ENCODE measurements at places on chromosomes 6 and 20. TPM values are rescaled to one million over a fixed set of nuclear protein-coding genes. Genes with fewer than 3 reads are reported as not detected.

MOG gene
- not detected for total RNA-seq

DEFB132 gene
- total RNA-seq = not detected

TSHZ2 gene
- total RNA-seq = 41.7 TPM

PMEPA1 gene
- 4.0 TPM for total RNA-seq

CLPSL2 gene
- total RNA-seq = not detected

HLA-DQB2 gene
- total RNA-seq = 5.4 TPM

PPIL6 gene
- 0.91 TPM for total RNA-seq

CFB gene
- 0.64 TPM for total RNA-seq

DDX27 gene
- total RNA-seq = 105 TPM

ESR1 gene
- total RNA-seq = 4.7 TPM

SOBP gene
- not detected for total RNA-seq

PCIF1 gene
- total RNA-seq = 95.3 TPM

CALHM4 gene
- total RNA-seq = not detected

C6orf118 gene
- total RNA-seq = not detected

CDH26 gene
- 1.0 TPM for total RNA-seq

BANF2 gene
- not detected for total RNA-seq

TRIM10 gene
- total RNA-seq = not detected

Data from CD4-positive, CD25-positive, alpha-beta regulatory T cell (primary cell).